ENCODE measurements at places on chromosomes 6 and 20.

GRCh38 chr6:42113936-42114636 is 28.3 kb downstream of the C6orf132 start:
- peak; percentile 22 for DNase-seq

- no peak for DNase-seq
Measured at GRCh38 chr6:18049646-18050045, 62.2 kb upstream of the KIF13A start.

GRCh38 chr6:113067612-113068275 is 720.6 kb downstream of the RFPL4B start:
- DNase-seq = peak; percentile 39

DNA sequence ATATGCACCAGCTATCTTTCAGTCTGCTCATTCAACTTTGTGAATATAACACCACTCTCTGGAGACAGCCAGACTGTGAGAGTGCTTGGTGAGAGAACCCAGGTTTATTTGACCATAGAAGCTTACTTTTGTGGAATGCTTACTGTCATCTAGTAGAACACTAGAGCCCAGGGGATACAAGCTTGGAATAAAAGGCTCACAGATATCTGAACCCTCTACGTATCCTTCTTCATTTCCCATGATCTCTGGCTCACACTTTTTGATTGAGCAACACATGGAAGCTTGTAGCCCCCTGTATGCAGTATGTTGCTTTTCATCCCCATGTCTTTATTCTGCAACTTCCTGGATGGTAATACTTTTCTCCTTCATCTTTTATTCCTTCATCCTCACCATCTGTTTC is 835.3 kb upstream of the CITED2 start:
- peak; percentile 8 for DNase-seq

DNA sequence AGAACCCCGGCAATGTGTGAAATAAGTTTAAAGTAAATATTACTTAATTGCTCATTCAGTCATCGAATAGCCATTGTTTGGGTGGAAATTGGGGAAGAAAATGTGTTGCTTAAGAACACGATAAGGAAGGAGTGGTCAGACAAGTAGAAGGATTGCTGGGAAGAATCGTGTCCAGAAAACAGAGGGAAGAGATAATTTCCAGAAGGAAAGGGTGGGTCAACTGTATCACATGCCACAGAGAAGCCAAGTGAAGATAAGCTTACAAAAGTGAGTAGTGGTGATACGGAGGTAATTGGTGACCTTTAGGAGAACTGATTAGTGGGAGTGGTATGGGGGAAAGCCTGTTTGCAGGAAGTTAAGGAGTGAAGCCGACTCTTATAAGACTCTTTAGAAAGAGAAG is 306.2 kb downstream of the SOX4 start:
- DNase-seq = no peak
